ENCODE measurements at places on chromosomes 6 and 20. TPM values are rescaled to one million over a fixed set of nuclear protein-coding genes. Genes with fewer than 3 reads are reported as not detected.

MTFR2 gene
- 21.1 TPM for polyA plus RNA-seq

TNFRSF21 gene
- 17.1 TPM for polyA plus RNA-seq

FAM210B gene
- 29.5 TPM for polyA plus RNA-seq

DNAAF9 gene
- polyA plus RNA-seq: 22.1 TPM

SSTR4 gene
- not detected for polyA plus RNA-seq

CLPSL1 gene
- polyA plus RNA-seq: not detected

LHFPL5 gene
- not detected for polyA plus RNA-seq

ZKSCAN4 gene
- 23.2 TPM for polyA plus RNA-seq

C20orf204 gene
- 2.9 TPM for polyA plus RNA-seq

TMC2 gene
- 0.59 TPM for polyA plus RNA-seq

TRAPPC3L gene
- 0.37 TPM for polyA plus RNA-seq

FAM209B gene
- 153 TPM for polyA plus RNA-seq

GATA5 gene
- 19.0 TPM for polyA plus RNA-seq

MCCD1 gene
- polyA plus RNA-seq: not detected

IMPG1 gene
- 0.29 TPM for polyA plus RNA-seq

KCNQ5 gene
- polyA plus RNA-seq: 0.73 TPM

DPPA5 gene
- polyA plus RNA-seq: 1.7 TPM

RSPH4A gene
- 8.1 TPM for polyA plus RNA-seq

NKAIN4 gene
- polyA plus RNA-seq: 3.9 TPM

YTHDF1 gene
- polyA plus RNA-seq: 37.2 TPM

Measured in testis (tissue), 5 donors.